Vagina (tissue), 2 donors: ENCODE measurements at places on chromosomes 4 and X.

DNA sequence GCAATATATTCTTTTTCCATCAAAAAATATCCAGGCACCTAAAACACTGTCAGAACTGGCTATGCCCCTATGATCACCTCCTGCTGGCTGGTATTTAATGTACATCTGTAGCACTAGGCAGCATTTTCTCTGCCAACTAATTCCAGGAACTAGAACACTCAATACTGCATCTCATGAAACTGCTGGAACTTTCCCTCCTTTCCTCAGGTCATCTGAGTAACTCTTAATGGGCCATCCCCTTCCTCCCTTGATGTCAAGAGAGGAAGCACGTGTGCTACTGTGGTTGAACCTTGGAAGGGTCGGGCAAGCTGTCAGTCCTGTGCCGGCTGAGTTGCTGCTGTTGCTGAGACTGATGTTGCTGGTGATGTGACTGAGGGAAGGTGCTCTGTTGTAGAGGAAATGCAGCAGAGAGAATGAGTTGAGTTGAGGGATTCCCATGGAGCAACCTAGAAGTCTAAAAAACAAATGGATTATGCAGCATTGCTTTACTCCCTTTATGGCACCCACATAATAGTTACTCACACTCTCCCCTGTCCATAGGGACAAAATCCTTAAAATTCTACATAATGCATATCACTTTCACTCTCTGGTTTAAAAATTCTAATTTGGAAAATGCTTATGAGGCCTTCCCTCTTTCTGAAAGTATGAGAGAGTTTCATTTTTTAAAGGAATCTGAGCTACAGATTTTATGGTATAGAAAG lies 39.5 kb downstream of the TMEM165 start:
- no peak for DNase-seq

GRCh38 chrX:56800801-56801200 lies 71.8 kb downstream of the NBDY start:
- DNase-seq, result no peak

- no peak for DNase-seq
These were observed 13.5 kb downstream of the TEX13B start for GRCh38 chrX:107968623-107969022.

DNA sequence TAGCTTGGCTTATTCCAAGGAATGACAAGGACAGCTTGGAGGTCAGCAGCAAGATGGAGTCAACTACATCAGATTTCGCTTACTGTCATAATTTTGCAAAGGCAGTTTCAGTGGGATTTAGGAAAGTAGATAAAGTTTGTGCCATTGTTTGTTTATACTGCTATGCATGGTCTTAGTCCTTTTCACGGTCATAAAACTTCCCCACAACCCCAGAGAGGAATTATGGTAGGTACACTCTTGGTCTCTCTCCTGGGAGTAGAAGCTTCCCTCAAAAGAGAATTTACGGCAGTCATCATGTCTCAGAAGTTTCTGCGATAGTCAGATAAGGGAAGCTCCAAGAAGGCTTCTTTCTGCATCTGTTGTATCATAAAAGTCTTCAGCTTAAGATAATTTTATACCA lies 27.9 kb upstream of the HERC6 start:
- DNase-seq, result no peak

DNA sequence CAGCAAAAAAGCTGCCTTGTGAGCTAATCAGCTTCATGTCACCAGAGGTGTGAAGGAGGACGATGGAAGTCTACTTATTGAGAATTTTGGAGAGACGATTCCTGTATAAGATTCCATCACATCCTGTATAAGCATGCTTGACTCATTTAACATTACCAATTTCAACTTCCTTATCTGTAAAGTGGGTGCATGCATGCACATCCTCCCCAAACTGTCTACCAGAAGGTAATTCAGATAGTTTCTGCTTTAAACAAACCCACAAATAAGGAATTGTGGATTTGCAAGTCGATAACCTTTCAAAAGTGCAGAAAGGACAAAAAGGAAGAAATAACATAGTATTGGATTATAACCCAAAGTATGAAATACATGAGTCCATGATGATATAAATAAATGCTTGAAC lies 31.1 kb downstream of the AKAP4 start:
- no peak for DNase-seq

- DNase-seq, result no peak
These were observed 191.0 kb downstream of the CCSER1 start for GRCh38 chr4:90318193-90318592.

GRCh38 chr4:8688041-8688907 lies 95.7 kb downstream of the CPZ start:
- no peak for DNase-seq

DNA sequence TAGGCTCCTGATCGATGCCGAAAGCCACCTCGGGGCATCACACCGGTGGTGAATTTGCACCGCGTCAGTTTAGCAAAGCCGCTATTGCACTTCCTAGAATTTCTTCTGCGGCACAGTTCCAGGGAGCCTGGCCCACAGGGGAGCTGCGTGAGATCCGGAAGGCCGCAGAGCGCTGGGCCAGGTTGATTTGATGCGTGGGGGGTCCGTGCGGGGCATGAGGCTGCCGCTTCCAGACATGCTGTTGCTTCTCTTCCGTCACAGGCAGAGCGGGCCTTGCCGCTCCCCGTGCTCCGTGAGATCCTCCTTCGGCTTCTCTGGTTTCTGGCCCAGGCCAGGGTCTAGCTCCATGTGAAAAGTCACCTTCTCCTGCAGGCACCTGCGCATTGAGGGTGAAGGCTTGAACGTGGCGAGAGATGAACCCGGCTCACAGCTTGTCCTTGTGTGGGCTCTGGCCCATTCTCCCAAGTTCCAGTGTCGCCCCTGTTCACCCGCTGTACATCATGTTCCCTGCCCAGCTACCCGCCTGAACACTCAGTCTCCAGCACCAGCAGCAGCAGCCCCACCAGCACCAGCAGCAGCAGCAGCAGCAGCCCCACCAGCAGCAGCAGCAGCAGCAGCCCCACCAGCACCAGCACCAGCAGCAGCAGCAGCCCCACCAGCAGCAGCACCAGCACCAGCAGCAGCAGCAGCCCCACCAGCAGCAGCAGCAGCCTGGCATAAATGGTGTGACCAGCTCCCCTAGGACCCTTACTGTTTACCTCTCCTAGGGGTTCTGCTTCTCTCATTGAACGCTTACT lies 131.2 kb downstream of the TRIML1 start:
- no peak for DNase-seq

DNA sequence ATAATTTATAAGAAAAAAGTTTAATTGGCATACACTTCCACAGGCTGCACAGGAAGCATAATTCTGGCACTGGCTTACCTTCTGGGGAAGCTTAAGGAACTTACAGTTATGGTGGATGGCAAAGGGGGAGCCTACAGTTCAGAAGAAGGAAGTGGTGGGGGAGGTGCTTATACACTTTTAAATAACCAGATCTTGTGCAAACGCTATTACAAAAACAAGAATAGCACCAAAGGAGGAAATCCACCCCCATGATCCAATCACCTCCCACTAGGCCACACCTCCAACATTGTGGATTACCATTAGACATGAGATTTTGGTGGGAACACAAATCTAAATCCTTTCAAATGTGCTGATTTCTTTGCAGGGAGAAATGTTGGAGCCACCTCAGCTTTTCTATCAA lies 287.7 kb downstream of the CPXCR1 start:
- DNase-seq, result no peak
